Activated naive CD8-positive, alpha-beta T cell treated with anti-CD3 and anti-CD28 coated beads, Interleukin-2, amount 10 ng/mL, durations not matched to agents 7 days and 5 days (primary cell): ENCODE measurements at places on chromosomes 4 and X. TPM values are rescaled to one million over a fixed set of nuclear protein-coding genes. Genes with fewer than 3 reads are reported as not detected.

- no peaks in the 10 kb centered on the region for H3K36me3 ChIP-seq
- no peaks in the 10 kb centered on the region for H3K27me3 ChIP-seq
- no peak overlapping the region for H3K27ac ChIP-seq
- H3K4me3 ChIP-seq, result no peak overlapping the region
Observed at GRCh38 chr4:94472056-94472826, 20.5 kb downstream of the PDLIM5 start.

- no peak overlapping the region for H3K27ac ChIP-seq
- H3K27me3 ChIP-seq, result no peaks in the 10 kb centered on the region
- H3K36me3 ChIP-seq, result no peaks in the 10 kb centered on the region
- H3K4me3 ChIP-seq, result no peak overlapping the region
Observed at GRCh38 chr4:18440527-18441202, 419.1 kb upstream of the LCORL start.

DGKK gene
- not detected for total RNA-seq

SEC24D gene
- total RNA-seq, result 26.2 TPM

- H3K27me3 ChIP-seq, result no peaks in the 10 kb centered on the region
- H3K27ac ChIP-seq, result no peak overlapping the region
- H3K4me3 ChIP-seq, result no peak overlapping the region
- H3K4me1 ChIP-seq, result no peaks in the 10 kb centered on the region
- DNase-seq, result no peak
- peaks cover 11% of the 10 kb centered on the region for H3K36me3 ChIP-seq
Observed at GRCh38 chrX:41604766-41605543, 83.8 kb upstream of the GPR34 start.

PNMA6A gene
- total RNA-seq, result 0.97 TPM

- DNase-seq, result no peak
- H3K4me3 ChIP-seq, result no peak overlapping the region
- H3K4me1 ChIP-seq, result no peaks in the 10 kb centered on the region
- no peak overlapping the region for H3K27ac ChIP-seq
- peaks cover 3% of the 10 kb centered on the region for H3K27me3 ChIP-seq
- no peaks in the 10 kb centered on the region for H3K36me3 ChIP-seq
Observed at GRCh38 chr4:100827756-100828155, 309.9 kb upstream of the EMCN start.

SERPINA7 gene
- not detected for total RNA-seq

DNA sequence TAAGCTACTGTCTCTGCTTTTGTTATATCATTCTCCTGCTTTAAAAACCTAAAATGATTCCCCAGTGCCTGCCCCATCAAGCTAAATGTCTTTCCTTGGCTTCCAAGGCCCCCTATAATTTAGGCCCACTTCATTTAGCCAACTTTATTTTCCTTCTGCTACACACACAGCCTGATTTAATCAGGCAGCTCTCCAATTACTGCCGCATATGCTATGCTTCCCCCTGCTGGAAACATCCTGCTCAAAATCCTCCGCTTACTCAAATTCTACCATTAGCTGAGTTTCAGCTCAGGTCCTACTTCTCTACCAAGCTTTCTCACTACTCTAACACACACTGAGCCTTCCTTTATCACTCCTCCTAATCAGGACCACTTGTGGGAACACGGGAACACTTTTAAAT, 17.0 kb downstream of the LAMP2 start:
- no peak overlapping the region for H3K4me3 ChIP-seq
- no peaks in the 10 kb centered on the region for H3K27me3 ChIP-seq
- peaks cover 7% of the 10 kb centered on the region for H3K4me1 ChIP-seq
- no peak for DNase-seq

HGFAC gene
- not detected for total RNA-seq

DNA sequence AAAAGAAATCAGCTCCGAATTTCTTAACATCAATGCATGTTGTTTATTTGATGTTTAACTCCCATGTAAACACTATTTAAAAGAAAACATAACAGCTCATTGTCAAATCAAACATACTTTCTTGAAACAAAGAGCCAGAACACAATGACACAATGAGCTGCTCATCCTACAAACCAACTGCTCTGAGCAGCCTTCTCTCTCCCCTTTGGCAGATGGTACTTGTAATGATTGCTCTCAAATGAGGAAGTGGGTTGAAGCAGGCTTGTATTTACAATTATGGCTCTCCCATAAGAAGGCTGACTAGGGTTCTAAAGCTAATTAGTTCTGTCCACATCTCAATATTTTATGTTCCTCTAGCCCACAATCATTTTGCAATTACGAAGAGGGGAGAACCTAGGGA, 637.8 kb upstream of the ADGRL3 start:
- H3K27me3 ChIP-seq, result no peaks in the 10 kb centered on the region
- H3K4me1 ChIP-seq, result no peaks in the 10 kb centered on the region
- H3K36me3 ChIP-seq, result no peaks in the 10 kb centered on the region
- no peak overlapping the region for H3K27ac ChIP-seq

CENPU gene
- 46.0 TPM for total RNA-seq

- DNase-seq, result no peak
- no peak overlapping the region for H3K4me3 ChIP-seq
- H3K27me3 ChIP-seq, result no peaks in the 10 kb centered on the region
- H3K36me3 ChIP-seq, result no peaks in the 10 kb centered on the region
- H3K4me1 ChIP-seq, result no peaks in the 10 kb centered on the region
- H3K27ac ChIP-seq, result no peak overlapping the region
Observed at GRCh38 chrX:84907324-84907968, 96.2 kb upstream of the APOOL start.

NAP1L2 gene
- total RNA-seq, result 6.9 TPM

- no peaks in the 10 kb centered on the region for H3K27me3 ChIP-seq
- H3K36me3 ChIP-seq, result no peaks in the 10 kb centered on the region
- DNase-seq, result no peak
- no peak overlapping the region for H3K27ac ChIP-seq
- H3K4me1 ChIP-seq, result no peaks in the 10 kb centered on the region
Observed at GRCh38 chr4:19823781-19824180, 427.9 kb upstream of the SLIT2 start.

OTUD6A gene
- not detected for total RNA-seq

DNA sequence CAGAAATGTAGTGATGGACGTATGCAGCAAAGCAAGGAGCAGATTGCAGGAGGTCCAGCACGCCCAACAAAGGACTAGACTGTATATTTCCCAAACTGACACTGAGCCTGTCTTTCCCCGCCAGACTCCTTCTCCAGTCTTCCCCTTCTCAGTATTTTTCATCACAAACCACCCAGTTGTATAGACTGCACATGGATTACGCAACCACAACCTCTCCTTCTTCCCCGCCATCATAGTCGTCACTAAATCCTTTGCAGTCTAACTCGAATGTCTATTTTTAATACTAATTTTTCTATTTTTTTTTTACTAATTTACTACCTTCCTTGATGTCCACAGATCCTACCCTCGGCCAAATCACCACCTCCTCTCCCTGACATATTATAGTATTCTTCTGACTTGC, 105.4 kb downstream of the MTNR1A start:
- no peaks in the 10 kb centered on the region for H3K27me3 ChIP-seq
- H3K4me3 ChIP-seq, result no peak overlapping the region
- H3K36me3 ChIP-seq, result no peaks in the 10 kb centered on the region
- no peaks in the 10 kb centered on the region for H3K4me1 ChIP-seq
- no peak overlapping the region for H3K27ac ChIP-seq

- no peak for DNase-seq
- no peak overlapping the region for H3K27ac ChIP-seq
- no peaks in the 10 kb centered on the region for H3K36me3 ChIP-seq
- no peak overlapping the region for H3K4me3 ChIP-seq
- no peaks in the 10 kb centered on the region for H3K4me1 ChIP-seq
Observed at GRCh38 chr4:54173281-54173912, 55.7 kb upstream of the PDGFRA start.

DNA sequence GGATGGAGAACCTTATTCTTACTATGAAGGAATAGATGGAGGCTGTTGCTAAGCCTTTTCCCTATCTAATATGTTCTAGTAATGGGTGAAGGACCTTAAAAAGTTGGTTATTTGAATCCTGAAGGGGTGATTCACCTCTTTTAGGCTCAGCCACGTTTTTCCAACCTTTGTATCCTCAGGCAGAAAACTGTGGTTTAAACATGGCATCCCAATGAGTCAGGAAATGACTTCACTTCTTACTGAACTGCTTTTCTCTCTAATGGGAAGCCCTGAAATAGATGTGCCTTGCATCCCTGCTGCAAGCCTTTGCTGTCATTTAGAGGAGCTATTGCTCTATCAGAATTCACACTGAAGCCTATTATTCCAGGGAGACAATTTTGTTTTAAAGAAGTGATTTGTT, 191.0 kb upstream of the ARX start:
- no peak overlapping the region for H3K4me3 ChIP-seq
- no peaks in the 10 kb centered on the region for H3K27me3 ChIP-seq
- H3K36me3 ChIP-seq, result no peaks in the 10 kb centered on the region
- no peak for DNase-seq
- no peak overlapping the region for H3K27ac ChIP-seq

GAGE12C gene
- not detected for total RNA-seq

GRCh38 chr4:54637325-54637724, 20.4 kb upstream of the KIT start:
- H3K36me3 ChIP-seq, result no peaks in the 10 kb centered on the region
- H3K4me3 ChIP-seq, result no peak overlapping the region
- peaks cover 6% of the 10 kb centered on the region for H3K4me1 ChIP-seq
- H3K27me3 ChIP-seq, result peaks cover 1% of the 10 kb centered on the region
- no peak overlapping the region for H3K27ac ChIP-seq

SSX2B gene
- total RNA-seq, result not detected

DNA sequence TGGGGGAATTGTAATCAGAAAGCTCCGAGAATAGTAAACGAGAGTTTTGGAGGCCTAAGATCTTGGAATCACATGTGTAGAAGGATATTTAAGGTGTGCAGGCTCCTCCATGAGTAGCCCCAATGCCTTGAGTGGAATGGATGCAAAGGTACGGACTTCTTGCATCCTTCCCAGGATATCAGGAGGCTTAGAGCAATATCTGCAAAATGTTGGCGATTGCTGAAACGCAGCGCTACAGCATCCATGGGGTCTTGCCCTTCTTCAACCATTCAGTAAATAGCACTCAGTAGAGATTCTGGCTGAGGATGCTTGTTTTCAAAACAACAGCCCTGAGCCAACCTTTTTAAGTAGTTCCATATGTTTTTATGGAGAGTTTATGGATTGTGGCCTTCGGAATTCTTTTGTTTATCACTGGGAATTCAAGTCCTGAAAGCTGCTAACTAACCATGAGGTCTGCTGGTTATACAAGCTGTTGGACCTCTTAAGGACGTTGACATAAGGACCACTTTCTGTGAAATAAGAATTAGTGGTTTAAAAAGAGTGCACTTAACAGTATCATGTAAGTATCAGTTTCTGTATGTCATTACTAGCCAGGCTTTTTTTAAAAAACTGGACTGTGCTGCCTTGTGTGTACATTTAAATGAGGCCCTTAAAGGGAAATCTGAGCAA, 228.8 kb upstream of the PGRMC2 start:
- H3K27ac ChIP-seq, result no peak overlapping the region
- no peak overlapping the region for H3K4me3 ChIP-seq
- peaks cover 10% of the 10 kb centered on the region for H3K36me3 ChIP-seq
- no peak for DNase-seq
- peaks cover 11% of the 10 kb centered on the region for H3K4me1 ChIP-seq
- H3K27me3 ChIP-seq, result no peaks in the 10 kb centered on the region

DNA sequence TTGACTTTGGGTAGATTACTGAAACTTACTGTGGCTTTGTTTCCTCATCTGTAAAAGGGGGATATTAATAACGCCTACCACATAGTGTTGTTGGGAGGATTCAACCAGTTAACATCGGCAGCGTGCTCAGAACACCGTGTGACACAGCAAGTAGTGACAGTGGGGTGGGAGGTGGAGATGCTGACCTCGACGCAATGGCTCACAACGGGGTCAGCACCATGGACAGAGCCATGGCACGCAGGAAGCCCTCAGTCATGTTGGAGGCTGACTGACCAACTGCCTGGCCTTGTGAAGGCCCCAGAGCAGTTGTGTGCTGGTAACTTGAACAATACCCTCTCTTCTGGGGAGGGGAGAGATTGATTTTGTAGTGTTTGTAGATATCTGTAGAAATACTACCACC, 93.2 kb downstream of the WFS1 start:
- no peak overlapping the region for H3K4me3 ChIP-seq
- DNase-seq, result peak; percentile 70
- H3K27me3 ChIP-seq, result peaks cover 3% of the 10 kb centered on the region
- H3K4me1 ChIP-seq, result no peaks in the 10 kb centered on the region
- no peaks in the 10 kb centered on the region for H3K36me3 ChIP-seq

DNA sequence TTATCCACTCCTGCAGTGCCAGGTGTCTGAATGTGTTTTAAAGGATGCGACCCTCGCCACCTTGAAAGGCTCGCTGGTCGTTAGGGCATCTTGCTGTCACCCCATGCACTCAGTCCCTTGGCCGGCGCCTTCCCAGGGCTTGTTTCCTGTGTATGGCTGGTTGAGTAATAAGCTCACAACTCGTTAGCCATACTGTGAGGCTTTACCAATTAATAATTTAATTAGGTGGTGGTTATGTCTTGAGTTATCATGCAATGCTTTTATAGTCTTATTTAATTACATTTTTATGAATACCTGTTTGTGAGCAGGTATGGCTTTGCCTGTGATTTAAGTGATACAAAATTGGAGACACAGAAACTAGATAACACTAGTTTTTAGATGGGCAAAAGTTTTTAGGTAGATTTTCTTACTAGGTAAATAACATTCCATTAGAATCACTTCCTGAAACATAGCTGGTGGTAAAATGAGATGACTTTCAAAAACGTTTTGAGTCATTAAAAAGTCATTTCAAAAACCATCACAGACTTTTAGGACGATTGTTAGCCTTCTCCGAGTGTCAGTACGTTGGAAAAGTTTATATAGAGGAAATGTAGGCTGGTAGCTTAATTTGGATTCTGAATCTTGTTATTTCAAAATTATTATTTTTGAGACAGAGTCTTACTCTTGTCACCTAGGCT, 18.2 kb downstream of the PTTG2 start:
- H3K4me1 ChIP-seq, result peaks cover 32% of the 10 kb centered on the region
- no peaks in the 10 kb centered on the region for H3K27me3 ChIP-seq
- peak; percentile 38 for DNase-seq
- H3K36me3 ChIP-seq, result peaks cover 3% of the 10 kb centered on the region
- peak overlapping the region; percentile 72 for H3K27ac ChIP-seq
- peak overlapping the region; percentile 83 for H3K4me3 ChIP-seq

DNA sequence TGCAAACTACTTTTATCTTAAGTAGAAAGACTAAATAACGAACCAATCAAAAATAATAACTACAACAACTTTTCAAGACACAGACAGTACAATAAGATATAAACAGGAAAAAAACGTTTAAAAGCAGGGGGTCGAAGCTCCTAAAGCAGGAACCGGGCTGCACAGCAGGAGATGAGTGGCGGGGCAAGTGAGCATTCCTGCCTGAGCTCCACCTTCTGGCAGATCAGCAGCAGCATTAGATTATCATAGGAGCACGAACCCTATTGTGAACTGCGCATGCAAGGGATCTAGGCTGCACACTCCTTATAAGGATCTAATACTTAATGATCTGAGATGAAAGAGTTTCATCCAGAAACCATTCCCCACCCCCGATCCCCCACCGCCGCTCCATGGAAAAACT, 146.2 kb downstream of the TEX11 start:
- no peak for DNase-seq
- peaks cover 9% of the 10 kb centered on the region for H3K27me3 ChIP-seq
- H3K27ac ChIP-seq, result no peak overlapping the region
- peaks cover 1% of the 10 kb centered on the region for H3K36me3 ChIP-seq
- no peaks in the 10 kb centered on the region for H3K4me1 ChIP-seq

OPRPN gene
- total RNA-seq, result not detected
